ENCODE measurements at places on chromosomes 11 and 22. TPM values are rescaled to one million over a fixed set of nuclear protein-coding genes. Genes with fewer than 3 reads are reported as not detected.

TRIM48 gene
- total RNA-seq: not detected

GNG3 gene
- total RNA-seq: 0.65 TPM

KCNJ11 gene
- 6.5 TPM for total RNA-seq

MMP27 gene
- total RNA-seq: not detected

DNA sequence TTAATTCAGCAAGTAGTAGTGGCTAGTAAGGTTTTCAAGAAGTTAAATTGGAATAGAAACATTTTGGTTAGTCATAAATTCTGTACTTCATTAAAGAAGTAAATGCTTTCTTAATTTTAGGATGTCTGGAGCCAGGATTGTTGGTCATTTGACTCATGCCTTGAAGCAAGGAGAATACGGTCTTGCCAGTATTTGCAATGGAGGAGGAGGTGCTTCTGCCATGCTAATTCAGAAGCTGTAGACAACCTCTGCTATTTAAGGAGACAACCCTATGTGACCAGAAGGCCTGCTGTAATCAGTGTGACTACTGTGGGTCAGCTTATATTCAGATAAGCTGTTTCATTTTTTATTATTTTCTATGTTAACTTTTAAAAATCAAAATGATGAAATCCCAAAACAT lies 25.8 kb downstream of the ACAT1 start:
- no peak for DNase-seq

GRCh38 chr11:123694551-123694950 lies 40.1 kb upstream of the SCN3B start:
- DNase-seq: no peak

GRCh38 chr22:49334449-49334789 lies 493.3 kb downstream of the BRD1 start:
- DNase-seq: peak; percentile 50

All from esophagus muscularis mucosa (tissue), 4 donors.